ENCODE measurements at places on chromosomes 3 and 15. TPM values are rescaled to one million over a fixed set of nuclear protein-coding genes. Genes with fewer than 3 reads are reported as not detected.

- peak; percentile 80 for DNase-seq
- H3K27ac ChIP-seq: peak overlapping the region; percentile 30
- H3K4me1 ChIP-seq: peaks cover 74% of the 10 kb centered on the region
- H3K27me3 ChIP-seq: no peaks in the 10 kb centered on the region
- peak overlapping the region; percentile 5 for H3K4me3 ChIP-seq
Measured at GRCh38 chr15:75650908-75651809, 3.4 kb downstream of the SNX33 start.

GRCh38 chr3:104257486-104257885 is 1109.2 kb upstream of the ALCAM start:
- no peak for DNase-seq
- H3K4me1 ChIP-seq: no peaks in the 10 kb centered on the region
- H3K27me3 ChIP-seq: no peaks in the 10 kb centered on the region
- no peak overlapping the region for H3K27ac ChIP-seq
- H3K4me3 ChIP-seq: no peak overlapping the region

DNA sequence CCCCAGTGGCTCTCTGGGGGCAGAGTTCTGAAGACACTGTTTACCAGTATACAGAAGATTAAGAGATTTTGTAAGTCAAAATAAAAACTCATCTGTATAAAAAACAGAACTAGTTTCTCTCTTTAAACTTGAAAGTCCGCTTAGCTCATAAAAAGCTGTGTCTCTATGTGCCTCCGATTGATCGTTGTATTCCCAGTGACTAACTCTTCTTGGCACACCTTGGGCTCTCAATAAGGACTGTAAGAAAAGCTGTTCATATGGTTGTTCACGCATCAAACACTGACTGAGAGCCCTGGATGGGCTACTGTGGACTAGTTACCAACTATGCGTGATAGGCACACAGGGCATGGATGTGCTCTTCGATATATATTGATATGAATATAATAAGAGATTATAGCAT is 107.9 kb downstream of the P3H2 start:
- DNase-seq: no peak
- no peak overlapping the region for H3K4me3 ChIP-seq
- H3K27ac ChIP-seq: peak overlapping the region; percentile 23
- H3K36me3 ChIP-seq: no peaks in the 10 kb centered on the region
- H3K27me3 ChIP-seq: no peaks in the 10 kb centered on the region
- peaks cover 10% of the 10 kb centered on the region for H3K4me1 ChIP-seq

- no peaks in the 10 kb centered on the region for H3K36me3 ChIP-seq
- H3K27me3 ChIP-seq: no peaks in the 10 kb centered on the region
- H3K27ac ChIP-seq: no peak overlapping the region
- DNase-seq: no peak
- no peaks in the 10 kb centered on the region for H3K4me1 ChIP-seq
Measured at GRCh38 chr3:155704061-155704460, 40.8 kb downstream of the PLCH1 start.

DNA sequence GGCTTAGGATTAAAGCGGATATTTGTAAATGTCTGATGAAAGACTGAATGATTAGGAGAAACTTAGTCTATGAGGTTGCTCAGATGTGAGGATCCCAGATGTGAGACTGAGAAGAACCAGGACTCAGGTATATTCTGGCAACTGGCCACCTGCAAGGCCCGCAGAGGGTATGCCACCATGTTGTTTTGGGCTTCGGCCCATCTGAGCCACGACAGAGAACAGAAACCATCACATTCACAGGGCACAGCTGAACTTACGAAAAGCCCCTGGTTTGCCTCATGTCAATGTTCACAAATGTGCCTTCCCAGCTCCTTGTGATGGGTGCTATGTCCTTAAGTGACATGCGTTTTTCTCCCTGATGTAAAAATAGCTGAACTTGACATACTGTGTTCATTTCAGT is 412.5 kb upstream of the RORA start:
- no peaks in the 10 kb centered on the region for H3K36me3 ChIP-seq
- no peak overlapping the region for H3K27ac ChIP-seq
- no peaks in the 10 kb centered on the region for H3K27me3 ChIP-seq
- H3K4me3 ChIP-seq: no peak overlapping the region

DNA sequence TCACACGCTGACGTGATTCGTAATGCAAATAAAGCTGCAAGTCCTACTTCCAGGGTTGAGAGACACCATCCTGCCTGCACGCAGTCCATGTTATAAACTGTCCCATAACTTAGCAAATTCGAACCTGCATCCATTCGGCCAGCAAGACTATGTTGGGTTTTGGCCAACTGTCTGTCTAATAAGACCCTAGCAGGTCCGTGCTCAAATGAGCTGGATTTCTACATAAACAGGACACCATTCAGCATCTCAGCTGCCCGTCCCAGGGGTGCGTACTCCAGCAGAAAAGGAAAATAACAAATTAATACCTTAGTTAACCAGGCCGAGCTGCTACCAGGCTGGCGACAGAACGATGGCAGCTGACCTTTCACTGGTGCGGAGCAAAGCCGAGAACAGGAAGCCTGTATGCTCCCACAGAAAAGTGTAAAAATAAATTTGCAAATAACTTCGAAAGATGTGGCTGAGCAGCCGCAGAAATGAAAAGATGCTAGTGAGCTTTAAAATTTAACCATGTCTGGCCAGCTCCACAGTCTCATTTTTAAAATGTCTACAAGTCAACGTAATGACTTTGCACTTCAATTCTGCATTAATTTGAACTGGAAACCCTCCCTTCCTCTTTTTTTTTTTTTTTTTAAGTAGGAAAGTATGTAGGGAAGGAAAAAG is 97.1 kb upstream of the SNRPA1 start:
- H3K27me3 ChIP-seq: no peaks in the 10 kb centered on the region
- H3K36me3 ChIP-seq: no peaks in the 10 kb centered on the region
- H3K4me1 ChIP-seq: no peaks in the 10 kb centered on the region
- H3K4me3 ChIP-seq: no peak overlapping the region
- DNase-seq: no peak

DNA sequence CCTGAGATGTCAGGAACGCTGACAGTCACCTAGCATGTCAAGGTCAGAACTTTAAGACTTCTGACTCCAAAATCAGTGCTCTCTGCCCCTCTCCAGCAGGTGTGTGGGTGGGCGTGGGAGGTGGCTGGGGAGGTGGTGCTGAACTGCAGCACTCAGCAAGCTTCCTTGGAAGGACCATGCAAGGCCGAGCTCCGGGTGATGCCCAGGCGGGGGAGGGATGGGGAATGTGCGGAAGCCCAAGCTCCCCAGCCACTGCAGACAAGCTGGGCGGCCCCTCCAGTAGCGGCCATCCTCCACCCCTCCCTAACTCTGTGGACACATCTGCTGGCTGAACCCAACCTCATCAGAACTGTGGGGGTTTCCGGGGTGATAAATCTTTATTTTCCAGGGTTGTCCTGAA is 296.6 kb downstream of the TLE3 start:
- DNase-seq: no peak
- H3K27ac ChIP-seq: no peak overlapping the region

- no peak overlapping the region for H3K27ac ChIP-seq
- H3K36me3 ChIP-seq: no peaks in the 10 kb centered on the region
- DNase-seq: no peak
- no peaks in the 10 kb centered on the region for H3K27me3 ChIP-seq
Measured at GRCh38 chr3:150319900-150320299, 88.2 kb upstream of the TSC22D2 start.

- peak overlapping the region; percentile 65 for H3K4me3 ChIP-seq
- no peaks in the 10 kb centered on the region for H3K27me3 ChIP-seq
- no peak for DNase-seq
- H3K4me1 ChIP-seq: no peaks in the 10 kb centered on the region
- no peaks in the 10 kb centered on the region for H3K36me3 ChIP-seq
Measured at GRCh38 chr15:83066034-83066733, 868 bp downstream of the BTBD1 start.

GRCh38 chr3:51975852-51976549 is 1.1 kb downstream of the ABHD14A start:
- peak overlapping the region; percentile 93 for H3K27ac ChIP-seq
- peaks cover 24% of the 10 kb centered on the region for H3K4me1 ChIP-seq
- no peaks in the 10 kb centered on the region for H3K27me3 ChIP-seq
- no peaks in the 10 kb centered on the region for H3K36me3 ChIP-seq

- no peaks in the 10 kb centered on the region for H3K27me3 ChIP-seq
- H3K36me3 ChIP-seq: no peaks in the 10 kb centered on the region
- peaks cover 36% of the 10 kb centered on the region for H3K4me1 ChIP-seq
- peak; percentile 76 for DNase-seq
- peak overlapping the region; percentile 95 for H3K4me3 ChIP-seq
- peak overlapping the region; percentile 86 for H3K27ac ChIP-seq
Measured at GRCh38 chr3:154121701-154122551, 736 bp downstream of the ARHGEF26 start.

DNA sequence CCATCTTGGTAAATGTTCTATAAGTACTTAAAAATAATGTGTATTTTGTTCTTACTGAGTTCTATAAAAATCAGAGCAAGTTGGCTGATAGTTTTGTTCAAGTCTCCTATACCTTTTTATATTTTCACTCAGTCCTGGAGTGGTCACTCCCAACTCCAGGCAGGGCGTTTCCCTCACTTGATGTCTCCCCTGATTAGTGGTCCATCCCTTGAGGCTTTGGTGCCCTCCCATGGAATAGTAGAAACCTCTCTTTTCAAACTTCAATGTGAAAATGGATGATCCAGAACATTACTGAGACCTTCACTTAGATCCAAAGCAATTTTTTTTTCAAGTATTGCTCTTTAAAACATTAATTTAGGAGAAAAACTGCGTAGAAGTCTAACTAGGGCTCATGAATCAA is 25.0 kb upstream of the SCN10A start:
- no peaks in the 10 kb centered on the region for H3K4me1 ChIP-seq
- H3K27me3 ChIP-seq: no peaks in the 10 kb centered on the region
- H3K36me3 ChIP-seq: no peaks in the 10 kb centered on the region

GRCh38 chr3:52144796-52145735 is 9.2 kb downstream of the POC1A start:
- H3K36me3 ChIP-seq: no peaks in the 10 kb centered on the region
- H3K27ac ChIP-seq: no peak overlapping the region
- H3K4me1 ChIP-seq: no peaks in the 10 kb centered on the region
- H3K27me3 ChIP-seq: no peaks in the 10 kb centered on the region

Gene CYP8B1
- total RNA-seq: not detected

Gene PCOLCE2
- total RNA-seq: 7.7 TPM

Data from sigmoid colon (tissue), 7 donors.